Left lung (tissue), 14 donors: ENCODE measurements at places on chromosomes 3 and 15.
A peak's percentile ranks its signal among the peaks of the same experiment; 100 is the strongest.

GRCh38 chr3:5035113-5035512 is 55.9 kb downstream of the BHLHE40 start:
- H3K27me3 ChIP-seq: no peaks in the 10 kb centered on the region
- H3K4me1 ChIP-seq: no peaks in the 10 kb centered on the region
- no peak for DNase-seq
- H3K27ac ChIP-seq: no peak overlapping the region

DNA sequence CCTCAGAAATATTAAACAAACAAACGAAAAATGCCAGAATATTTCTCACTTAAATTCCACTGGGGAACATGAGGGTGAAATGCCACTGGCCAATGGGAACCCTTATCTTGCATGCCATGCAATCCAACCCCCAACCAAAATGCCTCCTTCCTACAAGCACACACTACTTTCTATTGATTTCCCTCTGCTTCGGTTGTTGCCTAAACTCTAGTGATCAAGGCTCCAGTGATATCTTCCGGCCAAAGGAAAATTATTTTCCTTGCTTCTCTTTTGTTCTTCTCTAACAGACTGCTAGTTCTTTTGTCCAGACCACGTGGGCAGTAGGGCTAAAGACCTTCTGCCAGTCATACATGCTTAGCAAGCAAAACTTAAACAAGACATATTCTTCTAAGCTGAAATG is 115.7 kb downstream of the TMCC1 start:
- H3K36me3 ChIP-seq: no peaks in the 10 kb centered on the region
- no peaks in the 10 kb centered on the region for H3K4me1 ChIP-seq
- H3K4me3 ChIP-seq: no peak overlapping the region
- H3K27ac ChIP-seq: no peak overlapping the region
- H3K27me3 ChIP-seq: no peaks in the 10 kb centered on the region
- no peak for DNase-seq

DNA sequence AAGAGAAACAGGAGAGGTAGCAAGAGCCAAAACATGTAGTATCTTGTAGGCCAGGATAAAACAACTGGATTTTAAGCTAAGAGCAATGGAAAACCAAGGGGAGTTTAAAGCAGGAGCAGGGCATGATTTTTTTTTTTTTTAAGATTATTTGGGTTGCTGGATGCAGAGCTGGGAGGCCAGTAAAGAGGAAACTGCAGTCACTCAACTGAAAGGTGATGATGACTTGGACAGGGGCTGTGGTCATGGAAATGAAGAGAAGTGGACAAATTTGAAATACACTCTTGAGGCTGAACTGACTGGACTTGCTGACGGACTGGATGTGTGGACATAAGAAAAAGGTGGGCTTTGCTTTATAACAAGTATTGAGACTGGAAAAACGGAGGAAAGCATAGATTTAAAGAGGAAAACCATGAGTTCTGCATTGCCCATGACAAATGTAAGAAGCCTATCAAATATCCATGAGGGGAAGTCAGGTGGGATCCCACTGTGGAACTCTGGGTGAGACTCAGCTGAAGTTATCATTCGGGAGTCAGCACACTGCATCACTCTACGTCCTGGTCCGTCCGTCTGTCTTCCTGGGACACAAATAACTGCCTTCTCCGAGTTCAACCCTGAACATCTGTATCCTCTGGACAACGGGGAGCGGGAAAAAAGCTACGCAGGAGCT is 688 bp downstream of the XPC start:
- peaks cover 51% of the 10 kb centered on the region for H3K4me1 ChIP-seq
- DNase-seq: no peak
- H3K27me3 ChIP-seq: no peaks in the 10 kb centered on the region
- H3K4me3 ChIP-seq: peak overlapping the region; percentile 74

- no peaks in the 10 kb centered on the region for H3K4me1 ChIP-seq
- no peak overlapping the region for H3K4me3 ChIP-seq
- no peaks in the 10 kb centered on the region for H3K36me3 ChIP-seq
- no peaks in the 10 kb centered on the region for H3K27me3 ChIP-seq
Observed at GRCh38 chr3:156218353-156218744, 98.0 kb downstream of the KCNAB1 start.

DNA sequence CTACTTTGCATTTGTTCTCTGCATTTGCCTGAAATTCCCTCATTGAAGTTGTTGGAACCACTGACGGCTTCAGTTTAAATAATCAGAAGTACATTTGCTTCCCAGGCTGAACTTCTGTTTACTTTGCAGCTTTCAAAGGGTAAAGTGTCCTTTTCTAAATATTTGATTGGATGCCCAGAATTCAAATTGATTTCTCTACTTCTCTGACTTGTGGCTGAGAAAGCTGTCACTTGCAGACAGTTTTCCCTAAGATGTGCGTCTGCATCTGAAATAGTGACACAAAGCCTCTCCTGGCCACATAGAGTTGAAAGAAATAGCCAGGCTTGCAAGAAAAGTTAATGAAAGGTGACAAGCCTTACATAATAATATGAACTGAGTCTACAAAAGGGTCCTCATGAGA is 299.6 kb downstream of the THSD4 start:
- no peaks in the 10 kb centered on the region for H3K36me3 ChIP-seq
- no peak overlapping the region for H3K4me3 ChIP-seq
- H3K27me3 ChIP-seq: no peaks in the 10 kb centered on the region
- DNase-seq: no peak

DNA sequence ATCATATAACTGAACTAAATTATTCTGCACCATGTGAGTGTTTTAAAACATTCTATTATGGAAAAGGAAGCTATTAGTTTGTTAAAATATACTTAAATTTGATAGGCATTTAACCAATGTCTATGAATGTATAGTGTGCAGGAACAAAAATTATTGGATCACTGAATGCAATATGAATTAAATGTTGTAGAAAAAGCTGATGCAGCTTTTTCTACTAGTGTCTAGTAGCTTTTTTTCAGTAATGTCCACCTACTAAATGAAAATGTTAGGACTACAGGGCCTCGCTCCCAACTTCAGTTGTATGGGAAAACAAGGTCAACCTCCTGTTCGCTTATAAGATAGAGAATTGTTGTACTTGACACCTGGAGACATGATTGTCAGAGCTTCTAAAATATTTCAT is 335.0 kb downstream of the MECOM start:
- no peak for DNase-seq
- H3K36me3 ChIP-seq: no peaks in the 10 kb centered on the region
- H3K27me3 ChIP-seq: no peaks in the 10 kb centered on the region
- H3K4me3 ChIP-seq: no peak overlapping the region
- H3K27ac ChIP-seq: peak overlapping the region; percentile 42

DNA sequence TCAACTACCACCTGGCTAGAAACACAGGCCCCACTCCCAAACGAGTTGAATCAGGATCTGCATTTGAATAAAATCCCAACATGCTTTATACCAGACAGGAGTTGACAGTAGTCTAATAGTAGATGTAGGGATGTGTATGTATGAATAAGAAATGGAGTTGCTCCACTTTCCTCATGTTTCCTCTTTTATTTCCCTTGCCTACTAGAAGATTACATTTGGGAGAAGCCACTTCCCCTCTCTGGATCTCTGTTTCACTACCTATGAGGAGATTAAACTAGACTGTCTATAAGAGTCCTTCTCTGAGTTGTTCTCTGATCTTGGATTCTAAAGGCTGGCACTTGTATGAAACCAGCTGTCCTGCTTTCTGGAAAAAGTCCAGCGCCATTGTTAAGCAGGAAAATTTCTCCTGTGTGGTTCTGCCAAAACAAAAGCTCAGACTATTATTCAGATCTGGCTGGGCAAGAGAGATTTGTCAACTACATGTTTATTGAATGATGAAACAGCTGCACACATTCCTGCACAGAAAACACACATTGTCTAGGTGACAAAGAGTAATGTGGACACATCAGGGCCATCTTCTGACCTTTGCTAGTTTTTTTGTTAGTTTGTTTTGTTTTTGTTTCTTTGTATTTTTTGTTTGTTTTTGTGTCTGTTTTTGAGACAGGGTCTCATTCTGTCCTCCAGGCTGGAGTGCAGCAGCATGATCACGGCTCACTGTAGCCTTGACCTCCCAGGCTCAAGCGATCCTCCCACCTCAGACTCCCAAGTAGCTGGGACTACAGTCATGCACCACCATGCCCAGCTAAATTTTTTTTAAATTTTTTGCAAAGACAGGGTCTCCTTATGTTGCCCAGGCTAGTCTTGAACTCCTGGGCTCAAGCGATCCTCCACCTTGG is 29.9 kb downstream of the ACP3 start:
- H3K36me3 ChIP-seq: peaks cover 59% of the 10 kb centered on the region
- DNase-seq: no peak
- H3K27ac ChIP-seq: no peak overlapping the region
- peaks cover 12% of the 10 kb centered on the region for H3K4me1 ChIP-seq

DNA sequence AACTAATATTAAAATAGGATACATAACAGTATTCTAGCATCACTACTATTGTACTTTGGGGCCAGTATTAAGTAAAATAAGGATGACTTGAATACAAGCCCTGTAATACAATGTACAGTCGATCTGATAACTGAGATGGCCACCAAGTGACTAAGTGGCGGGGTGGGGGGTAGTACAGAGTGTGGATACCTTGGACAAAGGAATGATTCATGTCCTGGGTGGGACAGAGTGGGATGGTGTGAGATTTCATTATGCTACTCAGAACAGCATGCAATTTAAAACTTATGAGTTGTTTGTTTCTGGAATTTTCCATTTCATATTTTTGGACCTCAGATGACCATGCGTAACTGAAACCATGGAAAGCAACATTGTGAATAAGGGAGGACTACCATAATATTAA is 46.0 kb downstream of the SLC7A14 start:
- no peak overlapping the region for H3K27ac ChIP-seq
- no peaks in the 10 kb centered on the region for H3K36me3 ChIP-seq
- no peak for DNase-seq
- no peak overlapping the region for H3K4me3 ChIP-seq

DNA sequence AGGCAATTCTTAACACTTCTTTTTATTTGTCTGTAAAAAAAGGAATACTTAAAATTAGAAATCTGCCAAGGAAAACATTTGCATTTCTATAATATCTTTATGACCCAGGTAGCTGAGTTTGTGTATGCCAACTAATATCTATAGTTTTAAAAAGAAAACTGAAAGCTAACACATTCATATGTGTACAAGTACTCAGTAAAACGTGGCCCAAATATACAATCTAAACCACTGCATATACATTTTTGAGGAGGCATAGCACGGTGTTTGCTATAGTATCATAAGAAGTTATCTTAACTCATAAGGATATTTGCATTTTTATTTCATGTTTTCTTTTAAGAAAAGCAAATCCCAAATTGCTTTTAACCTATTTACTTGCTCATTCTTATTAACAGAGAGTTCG is 172.7 kb downstream of the ZBTB20 start:
- DNase-seq: no peak
- H3K36me3 ChIP-seq: peaks cover 7% of the 10 kb centered on the region

DNA sequence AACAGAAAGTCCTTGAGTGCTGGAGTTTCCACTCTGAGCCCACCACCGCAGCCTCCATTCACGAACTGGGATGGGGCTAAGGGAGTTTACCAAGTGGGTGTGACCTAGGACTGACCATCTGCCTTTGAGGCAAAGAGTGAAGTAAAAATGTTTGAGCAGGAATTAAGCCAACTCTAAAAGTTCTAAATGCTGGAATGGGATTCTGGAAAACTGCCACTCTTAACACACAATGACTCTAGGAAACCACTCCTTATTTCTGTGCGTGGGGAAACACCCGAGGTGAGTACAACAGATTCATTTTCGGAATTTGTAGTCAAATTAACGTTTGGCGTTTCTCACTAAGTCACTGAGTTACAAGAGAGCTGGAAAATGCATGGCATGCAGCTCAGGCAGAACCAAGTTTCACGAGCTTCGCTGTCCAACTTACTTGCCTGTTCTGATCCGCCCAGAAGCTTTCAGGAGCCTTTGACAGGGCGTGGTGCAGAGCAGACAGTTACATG is 31.6 kb downstream of the ISL2 start:
- no peaks in the 10 kb centered on the region for H3K27me3 ChIP-seq
- no peak overlapping the region for H3K4me3 ChIP-seq
- H3K4me1 ChIP-seq: peaks cover 4% of the 10 kb centered on the region
- H3K27ac ChIP-seq: no peak overlapping the region

DNA sequence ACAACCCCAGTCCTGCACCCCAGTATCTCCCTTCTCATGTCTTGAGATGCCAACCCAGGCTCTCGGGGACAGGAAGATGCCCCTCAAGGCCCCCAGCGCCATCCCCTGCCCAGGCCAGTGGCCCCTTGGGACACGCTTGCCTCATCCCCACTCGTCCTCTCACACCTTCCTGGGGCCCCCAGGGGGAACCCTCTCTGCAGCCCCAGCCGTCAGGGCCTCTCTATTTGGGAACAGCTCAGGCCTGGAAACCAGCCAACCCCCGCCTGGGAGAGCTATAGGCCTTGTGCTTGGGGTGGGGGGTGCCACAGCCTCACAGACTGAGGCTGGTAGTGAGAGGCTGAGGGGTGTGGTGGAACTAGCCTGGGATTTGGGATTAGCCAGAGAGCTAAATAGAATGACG is 7.8 kb downstream of the LINGO1 start:
- no peaks in the 10 kb centered on the region for H3K4me1 ChIP-seq
- H3K27ac ChIP-seq: no peak overlapping the region
- H3K27me3 ChIP-seq: no peaks in the 10 kb centered on the region
- no peak for DNase-seq
- no peaks in the 10 kb centered on the region for H3K36me3 ChIP-seq

DNA sequence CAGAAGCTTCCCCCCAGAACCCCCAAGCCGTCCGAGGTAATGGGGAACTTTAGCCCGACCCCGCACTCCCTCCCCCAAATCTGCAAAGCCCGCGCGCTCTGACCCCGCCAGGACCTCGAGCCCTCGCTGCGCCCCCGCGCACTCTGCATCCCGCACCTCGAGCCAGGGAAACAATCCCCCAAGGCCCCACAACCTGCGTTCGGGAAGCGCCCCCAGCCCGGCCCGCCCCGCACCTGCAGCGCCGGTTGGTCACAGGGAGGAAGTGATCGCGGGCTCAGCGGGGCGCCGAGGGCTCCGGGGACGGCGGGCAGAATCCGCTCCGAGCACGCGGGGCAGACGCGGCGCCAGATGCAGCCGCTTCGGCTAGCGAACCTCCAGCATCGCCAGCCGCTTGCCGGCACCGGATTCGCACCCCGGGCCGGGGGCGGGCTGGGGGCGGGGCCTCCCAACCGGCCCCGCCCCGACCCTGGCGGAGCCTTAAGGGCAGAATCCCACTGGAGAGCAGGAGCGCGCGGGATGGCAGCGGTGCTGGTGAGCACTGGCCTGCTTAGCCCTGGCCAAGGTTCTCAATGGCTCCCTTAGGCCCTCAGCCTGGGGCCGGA is at the start of gene CAMKV:
Gene CAMKV (minus strand): TSS at position 382 of the 602 bp plus-strand sequence. CDS start 7,518 bp downstream, outside the sequence.
- H3K4me1 ChIP-seq: no peaks in the 10 kb centered on the region
- DNase-seq: no peak
- no peaks in the 10 kb centered on the region for H3K36me3 ChIP-seq
- H3K27ac ChIP-seq: no peak within 1 kb of the TSS
- no peak within 1 kb of the TSS for H3K4me3 ChIP-seq

DNA sequence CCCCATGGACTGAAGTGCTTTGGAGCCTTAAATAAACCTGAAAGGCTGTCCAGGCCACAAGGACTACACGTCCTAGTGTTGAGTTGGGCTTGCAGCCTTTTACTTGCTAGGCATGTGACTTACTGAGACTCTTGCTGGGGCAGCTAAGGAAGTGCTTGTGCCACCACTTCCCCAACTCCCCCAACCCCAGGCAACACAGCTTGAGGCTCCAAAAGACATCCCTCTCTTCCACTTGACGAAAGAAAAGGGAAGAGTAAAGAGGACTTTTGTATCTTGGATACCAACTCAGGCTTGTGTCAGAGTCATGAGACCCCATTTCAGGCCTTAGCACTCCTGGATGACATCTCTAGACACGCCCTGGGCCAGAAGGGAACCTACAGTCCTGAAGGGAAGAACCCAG is 109.8 kb downstream of the XRN1 start:
- H3K27me3 ChIP-seq: no peaks in the 10 kb centered on the region
- H3K36me3 ChIP-seq: no peaks in the 10 kb centered on the region
- peak; percentile 23 for DNase-seq
- peaks cover 9% of the 10 kb centered on the region for H3K4me1 ChIP-seq
